ENCODE measurements at places on chromosomes 2 and 18.

DNA sequence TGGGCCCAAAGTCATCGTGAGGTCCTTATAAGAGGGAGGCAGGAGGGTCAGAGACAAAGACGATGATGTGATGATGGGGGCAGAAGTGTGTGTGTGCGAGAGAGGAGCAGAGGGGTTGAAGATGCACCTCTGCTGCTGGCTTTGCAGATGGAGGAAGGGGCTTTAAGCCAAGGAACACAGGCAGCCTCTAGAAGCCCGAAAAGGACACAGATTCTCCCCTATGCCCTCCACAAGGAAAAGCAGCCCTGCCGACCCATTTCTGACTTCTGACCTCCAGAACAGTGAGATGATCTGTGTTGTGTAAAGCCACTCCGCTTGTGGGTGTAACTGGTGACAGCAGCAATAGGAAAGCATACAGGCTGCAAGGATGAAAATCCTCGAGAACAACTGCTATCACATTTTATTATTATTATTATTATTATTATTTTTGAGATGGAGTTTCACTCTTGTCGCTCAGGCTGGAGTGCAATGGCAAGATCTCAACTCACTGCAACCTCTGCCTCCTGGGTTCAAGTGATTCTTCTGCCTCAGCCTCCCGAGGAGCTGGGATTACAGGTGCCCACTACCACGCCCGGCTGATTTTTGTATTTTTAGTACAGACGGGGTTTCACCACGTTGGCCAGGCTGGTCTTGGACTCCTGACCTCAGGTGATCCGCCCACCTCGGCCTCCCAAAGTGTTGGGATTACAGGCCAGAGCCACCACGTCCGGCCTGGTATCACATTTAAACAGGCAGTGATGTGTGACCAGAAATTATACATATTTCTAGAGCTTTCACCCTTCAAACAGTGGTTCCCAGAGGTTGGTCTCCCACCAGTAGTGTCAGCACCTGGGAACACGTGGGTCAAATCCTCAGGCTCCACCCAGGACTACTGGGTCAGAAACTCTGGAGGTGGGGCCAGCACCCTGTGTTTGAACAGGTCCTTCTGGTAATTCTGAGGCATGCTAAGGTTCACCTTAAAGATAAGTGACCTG lies 170.5 kb downstream of the TGIF1 start:
- no peak for DNase-seq

- DNase-seq: no peak
Measured at GRCh38 chr18:24421831-24422230, 4.6 kb upstream of the IMPACT start.

DNA sequence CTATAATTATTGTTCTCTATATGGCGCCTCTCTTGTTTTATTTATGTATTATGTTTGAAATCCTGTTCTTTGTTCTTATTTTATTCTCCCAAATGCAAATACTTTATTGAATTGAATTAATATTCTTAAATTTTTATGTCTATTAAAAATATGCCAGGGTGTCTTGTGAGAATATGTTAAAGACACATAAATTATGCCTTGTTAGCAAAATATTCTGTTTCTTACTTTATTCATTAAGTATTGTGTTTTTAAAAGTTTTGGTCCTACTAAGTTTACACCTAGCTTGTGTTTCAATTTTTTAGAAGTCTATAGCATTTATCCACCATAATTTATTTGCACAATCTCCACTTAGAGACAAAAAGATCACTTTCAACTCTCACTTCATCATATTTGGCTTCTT lies 741.5 kb upstream of the SLC39A10 start:
- no peak for DNase-seq

DNA sequence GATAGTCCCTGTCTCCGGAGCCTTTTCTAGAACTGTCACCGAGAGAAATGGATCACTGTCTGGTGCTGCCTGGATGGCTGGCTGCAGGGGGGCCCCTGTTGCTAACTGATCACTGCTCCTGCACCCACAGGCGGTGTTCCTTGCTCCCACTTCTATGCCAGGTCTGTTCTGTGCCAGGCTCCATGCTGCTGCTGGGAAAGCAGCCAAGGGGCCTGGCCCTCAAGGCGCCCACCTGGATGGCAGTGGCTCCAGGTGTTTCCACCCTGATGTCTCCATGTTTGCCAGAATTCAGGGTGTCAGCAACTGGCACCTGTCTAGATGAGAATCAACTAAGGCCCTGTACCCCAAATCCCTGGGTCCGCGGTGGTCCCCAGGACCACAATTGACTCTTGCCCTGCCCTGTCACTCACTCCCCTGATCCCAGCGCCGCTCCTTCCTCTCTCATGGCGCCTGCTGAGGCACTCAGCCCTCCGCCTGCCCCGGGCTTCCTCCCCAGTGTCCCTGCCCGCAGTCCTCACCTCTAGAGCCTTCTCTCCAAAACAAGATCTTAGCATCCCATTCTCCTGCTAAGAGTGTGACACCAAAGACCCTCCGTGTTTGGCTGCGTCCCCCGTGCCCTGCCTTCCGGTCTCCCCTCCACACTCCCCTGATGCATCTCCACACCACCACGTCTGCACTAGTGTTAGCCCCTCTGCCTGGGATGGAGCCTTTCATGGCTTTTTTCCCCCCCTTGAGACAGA lies 72.5 kb upstream of the OTOF start:
- DNase-seq: no peak

DNA sequence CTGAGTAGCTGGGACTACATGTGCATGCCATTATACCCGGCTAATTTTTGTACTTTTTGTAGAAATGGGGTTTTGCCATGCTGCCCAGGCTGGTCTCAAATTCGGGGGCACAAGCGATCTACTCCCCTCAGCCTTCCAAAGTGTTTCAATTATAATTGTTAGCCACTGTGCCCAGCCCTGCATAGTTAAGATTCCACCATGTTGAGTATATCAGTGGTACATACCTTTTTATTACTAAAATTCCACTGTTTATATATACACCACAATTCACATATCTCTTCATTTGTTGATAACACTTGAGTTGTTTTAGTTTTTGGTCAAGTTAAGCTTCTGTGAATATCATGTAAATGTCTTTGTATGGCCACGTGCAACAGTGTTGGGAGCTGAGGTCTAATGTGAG lies 12.8 kb upstream of the FMNL2 start:
- DNase-seq: no peak

DNA sequence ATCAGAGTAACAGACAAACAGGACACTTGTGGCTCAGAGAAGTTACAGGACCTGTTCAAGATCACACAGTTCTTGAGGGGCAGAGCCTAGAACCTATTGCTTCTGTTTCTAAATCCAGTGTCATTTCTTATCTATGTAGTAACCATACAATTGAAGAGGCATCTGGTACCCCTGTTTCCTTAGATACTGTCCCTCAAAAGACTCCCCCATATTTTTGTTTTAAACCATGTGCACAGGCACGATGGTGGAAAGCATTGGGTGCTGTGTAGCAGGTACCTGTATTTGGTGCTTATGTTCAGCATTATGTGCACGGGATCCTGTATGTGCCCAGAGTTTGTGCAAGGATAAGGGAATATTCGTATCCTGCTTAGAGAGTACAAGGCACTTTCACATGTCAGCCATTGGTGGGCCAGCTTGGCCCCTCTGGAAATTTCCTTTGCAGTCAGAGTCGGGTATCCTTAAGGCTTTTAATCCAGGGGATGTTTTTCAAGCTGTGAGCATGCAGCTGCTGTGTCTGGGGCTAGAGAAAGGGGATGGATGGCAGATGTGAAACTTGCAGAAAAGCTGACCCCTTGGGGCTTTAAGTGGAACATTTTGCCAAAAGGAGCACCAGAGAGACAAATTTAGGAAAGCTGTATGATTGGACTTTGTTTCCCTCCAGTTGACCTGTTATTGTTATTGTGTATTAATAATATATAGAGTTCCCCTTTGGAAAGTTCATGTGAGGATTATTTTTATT lies 2.1 kb downstream of the LBH start:
- no peak for DNase-seq

- DNase-seq: no peak
Measured at GRCh38 chr2:104788742-104789455, 65.0 kb upstream of the POU3F3 start.

- no peak for DNase-seq
Measured at GRCh38 chr2:239292531-239292930, 108.3 kb downstream of the HDAC4 start.

DNA sequence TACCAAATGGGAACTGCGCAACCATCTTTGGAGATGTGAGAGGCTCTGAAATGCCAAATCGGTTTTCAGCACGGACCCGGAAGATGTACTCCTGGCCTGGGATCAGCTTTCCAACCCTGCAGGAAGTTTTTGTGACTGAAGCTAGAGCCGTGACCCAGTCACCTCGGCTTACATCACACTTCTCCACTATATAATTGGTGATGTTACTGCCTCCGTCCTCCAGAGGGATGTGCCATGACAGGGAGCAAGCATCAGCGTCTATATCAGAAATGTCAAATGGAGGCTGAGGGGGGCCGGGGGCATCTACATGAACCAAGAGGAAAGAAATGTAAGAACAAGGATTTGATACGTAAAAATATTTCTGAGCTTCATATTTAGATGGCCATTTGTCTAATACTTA lies 104.4 kb downstream of the PLEKHA3 start:
- no peak for DNase-seq

DNA sequence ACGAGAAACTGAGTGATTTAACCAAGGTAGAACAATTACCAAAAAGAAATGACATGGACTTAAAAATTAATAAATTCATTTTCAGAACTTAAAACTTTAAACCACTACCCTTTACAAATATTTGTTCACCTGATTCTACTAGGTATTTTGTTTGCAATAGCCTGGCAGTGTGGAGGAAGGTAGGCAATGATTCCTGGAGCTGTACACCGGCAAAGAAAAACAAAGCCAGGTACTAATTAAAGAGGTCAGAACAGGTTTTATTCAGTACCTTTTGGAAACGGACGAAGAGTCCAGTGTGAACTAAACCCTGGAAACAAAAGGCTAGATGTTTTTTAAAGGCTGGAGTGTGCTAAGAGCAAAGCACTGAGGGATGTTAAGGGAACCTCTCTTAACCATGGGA lies 561.3 kb upstream of the FSHR start:
- DNase-seq: no peak

GRCh38 chr2:60551240-60552077 lies 2.0 kb downstream of the BCL11A start:
- DNase-seq: no peak

DNA sequence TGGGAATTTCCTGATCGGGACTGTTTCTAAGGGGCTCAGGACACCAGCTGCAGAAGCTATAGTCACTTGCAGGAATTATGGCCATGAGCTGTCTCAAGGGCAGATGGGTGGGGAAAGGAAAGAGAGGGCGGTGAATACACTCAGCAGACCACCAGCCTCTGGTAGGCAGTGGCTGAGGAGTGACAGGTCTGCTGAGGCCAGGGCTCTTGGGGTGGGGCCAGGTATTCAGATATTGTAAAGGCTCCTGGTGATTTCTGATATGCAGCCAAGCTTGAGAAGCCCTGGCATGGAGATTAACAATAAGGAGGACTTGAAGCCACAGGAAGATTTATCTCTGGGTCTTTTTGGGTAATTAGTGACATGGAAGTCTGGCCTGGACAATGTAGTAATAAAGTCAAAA lies 145.3 kb upstream of the AQP4 start:
- no peak for DNase-seq

- no peak for DNase-seq
Measured at GRCh38 chr2:191363267-191363666, 118.1 kb downstream of the MYO1B start.

DNA sequence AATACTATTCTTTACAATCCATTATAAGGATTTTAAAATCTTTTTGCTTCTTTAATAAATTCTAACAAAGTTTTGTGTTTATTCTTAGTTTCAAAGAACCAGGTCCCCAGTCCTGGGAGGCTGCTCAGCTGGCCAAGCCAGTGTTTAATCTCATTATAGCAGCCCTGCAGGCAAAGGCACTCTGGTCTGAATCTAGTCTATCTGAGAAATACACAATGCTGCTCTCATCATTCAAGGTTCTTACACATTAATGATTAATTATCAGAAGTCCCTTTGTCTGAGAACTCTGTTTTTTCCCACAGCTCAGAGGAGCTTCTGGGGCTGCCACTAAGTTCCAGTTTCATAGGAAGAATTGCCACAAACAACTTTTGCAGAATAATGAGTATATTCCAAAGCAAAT lies 27.7 kb downstream of the KCTD18 start:
- DNase-seq: no peak

DNA sequence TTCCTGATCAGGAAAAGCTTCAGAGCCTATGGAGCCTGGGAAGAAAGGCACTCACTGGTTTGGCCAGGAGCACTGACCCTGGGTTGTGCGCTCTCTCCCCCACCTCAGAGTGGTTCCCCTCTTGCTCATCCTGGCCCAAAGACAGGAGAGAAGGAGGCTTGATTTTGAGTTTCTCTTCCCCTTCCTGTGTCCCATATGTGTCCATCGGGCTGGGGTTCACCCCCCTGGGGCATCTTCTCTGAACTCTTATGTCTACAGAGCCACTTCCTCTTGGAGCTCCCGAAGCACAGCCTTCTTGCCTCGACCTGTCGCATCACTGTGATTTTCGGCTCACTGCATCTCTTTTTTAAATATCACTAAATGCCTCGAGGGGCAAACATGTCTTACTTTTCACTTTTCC lies 692.3 kb downstream of the RNF144A start:
- DNase-seq: no peak

- DNase-seq: no peak
Measured at GRCh38 chr18:55096263-55096951, 137.1 kb upstream of the CCDC68 start.

DNA sequence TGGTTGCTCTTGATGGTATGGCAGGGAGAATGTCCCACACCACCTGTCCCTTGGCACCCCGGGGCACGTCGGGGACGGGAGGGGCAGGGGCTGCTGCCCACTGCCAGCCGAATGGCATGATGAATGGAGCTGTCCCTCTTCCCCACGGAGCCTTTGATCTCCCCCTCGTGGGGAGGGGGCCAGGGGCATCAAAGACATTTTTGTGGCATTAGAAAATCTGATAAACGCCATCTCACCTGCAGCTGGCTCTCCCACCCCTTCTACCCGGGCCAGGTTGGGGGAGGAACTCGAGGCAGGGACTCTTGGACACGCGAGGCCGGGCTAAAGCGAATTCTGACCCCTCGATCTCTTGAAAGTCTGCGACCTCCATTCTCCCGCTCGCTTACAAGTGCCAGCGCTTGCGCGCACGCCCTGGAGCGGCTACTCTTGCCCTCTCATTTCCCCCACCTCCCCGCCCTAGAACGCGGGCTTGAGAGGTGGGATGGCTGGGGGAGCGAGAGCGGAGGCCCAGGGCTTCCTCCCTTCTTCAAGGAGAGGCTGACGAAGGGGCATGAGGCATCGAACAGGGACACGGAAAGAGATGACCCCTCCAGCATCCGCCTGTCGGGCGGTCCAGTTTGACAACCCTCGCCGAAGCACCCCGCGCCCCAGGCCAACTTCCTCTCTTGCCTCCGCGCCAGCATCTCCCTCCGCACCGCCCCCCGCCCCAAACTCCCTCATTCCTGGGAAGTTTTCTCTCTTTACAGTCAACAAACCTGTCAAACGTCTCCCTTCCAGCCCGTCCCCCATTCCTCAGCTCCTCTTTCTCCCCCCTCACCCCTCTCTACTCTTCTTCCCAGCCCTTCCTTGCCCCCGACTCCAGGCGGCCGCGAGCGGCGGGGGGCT lies 692 bp upstream of the WNT6 start:
- no peak for DNase-seq

GRCh38 chr18:28637897-28638296 lies 461.0 kb upstream of the CDH2 start:
- no peak for DNase-seq
